ENCODE measurements at places on chromosomes 5 and 9. TPM values are rescaled to one million over a fixed set of nuclear protein-coding genes. Genes with fewer than 3 reads are reported as not detected.
A peak's percentile ranks its signal among the peaks of the same experiment; 100 is the strongest.

The ZFP2 gene
- 8.2 TPM for total RNA-seq

DNA sequence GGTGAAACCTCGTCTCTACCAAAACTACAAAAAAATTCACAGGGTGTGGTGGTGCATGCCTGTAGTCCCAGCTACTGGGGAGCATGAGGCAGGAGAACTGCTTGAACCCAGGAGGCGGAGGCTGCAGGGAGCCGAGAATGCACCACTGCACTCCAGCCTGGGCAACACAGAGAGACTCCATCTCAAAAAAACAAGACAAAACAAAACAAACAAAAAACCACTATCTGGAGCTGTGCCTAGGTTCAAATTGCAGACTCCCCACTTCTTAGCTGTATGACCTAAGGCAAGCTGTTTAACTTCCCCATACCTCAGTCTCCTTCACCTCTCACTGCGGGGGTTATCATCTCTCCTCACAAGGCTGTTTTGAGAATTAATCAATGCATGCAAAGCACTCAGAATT lies 68.0 kb downstream of the MAPKAP1 start:
- DNase-seq: no peak

DNA sequence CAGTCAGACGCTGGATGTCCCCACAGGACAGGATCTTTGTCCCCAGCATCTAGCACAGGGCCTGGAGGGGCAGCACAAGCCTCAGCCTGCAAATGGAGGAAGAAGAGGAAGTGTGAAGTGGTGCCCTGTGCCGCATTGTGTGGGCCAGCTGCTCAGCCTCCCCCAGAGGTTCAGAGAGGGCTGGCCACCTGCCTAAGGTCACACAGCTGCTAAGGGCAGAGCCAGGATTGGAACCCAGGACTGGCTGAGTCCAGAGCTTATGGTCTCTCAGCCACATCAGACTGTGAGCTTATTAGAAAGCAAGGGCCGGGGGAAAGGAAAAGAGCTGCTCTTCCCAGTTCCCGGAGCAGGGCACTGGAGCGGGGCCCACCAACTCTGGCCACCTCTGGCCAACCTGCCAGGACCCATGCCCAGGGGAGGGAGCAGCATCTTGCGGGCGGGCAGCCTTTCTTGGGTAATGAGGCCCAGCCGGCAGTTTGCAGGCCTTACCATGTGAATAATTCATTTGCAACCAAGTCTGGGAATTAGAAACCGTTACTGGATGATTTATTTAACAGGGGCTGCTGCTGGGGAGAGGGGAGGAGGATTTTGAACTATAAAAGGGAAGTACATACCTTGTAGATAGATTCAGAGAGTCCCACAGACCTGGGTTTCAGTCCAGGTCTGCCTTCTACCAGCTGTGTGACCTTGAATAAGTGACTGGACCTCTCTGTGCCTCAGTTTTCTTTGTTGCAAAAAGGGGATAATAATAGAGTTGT lies 11.6 kb upstream of the CRB2 start:
- no peak for DNase-seq

The PLK2 gene
- total RNA-seq: 1,139 TPM

The CYSRT1 gene
- under 0.01 TPM for total RNA-seq

The RAB24 gene
- total RNA-seq: 14.3 TPM

- no peak for DNase-seq
These were observed 6.7 kb downstream of the N4BP3 start for GRCh38 chr5:178119915-178120606.

DNA sequence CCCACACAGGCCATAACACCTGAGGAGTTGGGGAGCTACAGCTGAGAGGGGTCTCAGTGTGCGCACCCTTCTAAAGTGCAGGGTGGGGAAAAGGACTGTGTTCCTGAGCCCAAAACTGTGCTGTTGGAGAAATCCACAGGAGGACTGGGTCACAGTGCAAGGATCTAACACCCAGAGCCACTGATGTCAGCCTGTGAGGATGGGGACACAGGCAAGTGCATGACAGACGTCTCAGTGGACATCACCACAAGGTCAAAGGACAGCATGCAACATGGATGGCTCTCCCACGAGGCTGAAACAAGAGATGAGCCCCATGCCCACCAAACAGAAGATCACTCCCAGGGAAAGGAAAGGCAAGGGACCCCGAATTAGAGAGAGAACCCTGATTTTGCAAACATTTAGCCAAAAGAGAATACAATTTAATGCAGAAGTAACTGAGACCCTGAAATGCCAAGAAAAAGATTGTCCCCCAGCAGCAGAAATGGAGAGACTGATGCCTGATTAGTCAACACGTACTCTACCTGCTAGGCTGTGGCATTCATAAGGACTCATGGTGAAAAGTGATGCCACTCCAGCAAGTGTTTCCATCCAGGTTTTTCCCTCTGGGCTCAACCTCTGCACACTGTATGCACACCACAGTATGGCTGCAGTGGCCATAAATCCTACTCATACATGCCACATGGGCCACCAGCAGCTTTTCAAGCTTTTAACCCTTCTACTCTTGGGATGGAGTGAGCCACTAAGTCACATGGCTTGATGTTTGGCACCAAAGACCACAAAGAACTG lies 14.2 kb downstream of the KLF9 start:
- DNase-seq: no peak

- no peak for DNase-seq
These were observed 69.4 kb upstream of the ENTREP1 start for GRCh38 chr9:69255591-69255990.

DNA sequence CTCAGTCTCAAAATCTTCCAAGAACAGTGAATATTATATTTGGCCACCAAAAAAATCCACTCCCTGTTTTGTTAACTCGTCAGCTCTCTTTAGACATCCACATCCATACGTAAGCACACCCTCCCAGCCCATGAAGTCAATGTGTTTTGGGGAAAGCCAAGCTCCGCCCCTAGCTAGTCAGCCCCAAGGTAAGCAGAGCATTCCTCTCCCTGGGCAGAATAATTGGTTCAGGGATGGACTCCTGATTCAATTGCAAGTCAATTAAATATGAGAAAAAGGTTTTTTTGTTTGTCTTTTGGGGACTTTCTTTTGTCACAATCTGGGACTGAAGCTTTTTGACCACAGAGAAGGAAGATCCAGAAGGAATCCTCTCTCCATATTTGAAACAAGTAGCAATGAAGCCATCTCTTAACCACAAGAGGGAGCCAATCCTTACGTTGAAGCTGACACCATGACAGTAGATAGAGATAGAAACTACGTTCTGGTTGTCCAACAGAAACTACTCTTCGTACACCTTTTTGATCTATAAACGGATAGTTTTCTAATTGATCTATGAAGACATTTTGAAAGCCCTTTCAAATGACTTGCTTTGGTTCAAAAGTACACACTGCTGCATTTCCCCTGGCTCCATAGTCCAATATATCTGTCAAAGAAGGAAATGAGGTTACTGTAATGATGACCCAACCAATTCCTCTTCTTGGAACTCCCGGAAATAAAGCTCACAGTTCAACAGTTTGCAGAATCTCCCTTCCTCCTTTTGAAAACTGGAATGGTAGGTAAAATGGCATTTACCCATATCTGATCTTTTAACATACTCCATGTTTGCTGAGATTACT lies 166.4 kb downstream of the TLE1 start:
- peak; percentile 51 for DNase-seq

DNA sequence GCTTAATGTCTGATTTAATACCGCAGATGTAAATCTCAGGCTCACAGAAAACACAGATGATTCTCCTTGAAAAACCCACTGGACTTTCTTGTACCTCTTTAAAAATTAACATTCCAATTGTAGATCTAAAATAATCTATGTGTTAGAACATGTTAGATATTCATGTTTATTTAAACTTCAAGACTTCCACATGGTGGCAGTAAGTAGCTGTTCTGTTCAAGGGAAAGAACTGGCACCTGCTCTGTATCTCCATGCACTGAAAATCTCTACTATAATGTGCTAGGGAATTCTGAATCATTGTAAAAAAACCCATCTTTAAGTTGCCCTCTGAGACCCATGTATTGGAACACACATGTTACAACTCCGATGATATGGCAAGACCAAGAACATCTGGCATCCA lies 366.9 kb downstream of the DMRTA1 start:
- DNase-seq: peak; percentile 18

DNA sequence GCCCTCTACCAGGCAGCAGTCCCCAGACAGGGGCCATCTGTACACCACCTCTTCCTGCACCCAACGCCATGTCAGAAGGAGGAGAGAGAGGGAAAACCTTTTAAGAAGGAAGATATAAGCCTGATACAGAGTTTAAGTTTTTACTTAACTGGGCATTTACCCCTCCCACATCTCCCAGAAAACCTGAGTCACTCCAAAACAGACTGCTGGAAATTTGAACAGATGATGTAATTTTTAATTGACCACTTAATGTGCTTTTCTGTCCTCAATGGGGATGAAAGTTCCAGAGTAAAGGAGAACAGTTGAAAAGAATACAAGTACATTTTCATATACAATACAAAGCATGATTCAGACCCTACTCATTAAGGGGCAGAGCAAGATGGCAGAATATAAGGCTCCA lies 63.9 kb downstream of the TTC39B start:
- DNase-seq: no peak

- DNase-seq: no peak
These were observed 22.1 kb upstream of the GRPEL2 start for GRCh38 chr5:149323210-149323609.

DNA sequence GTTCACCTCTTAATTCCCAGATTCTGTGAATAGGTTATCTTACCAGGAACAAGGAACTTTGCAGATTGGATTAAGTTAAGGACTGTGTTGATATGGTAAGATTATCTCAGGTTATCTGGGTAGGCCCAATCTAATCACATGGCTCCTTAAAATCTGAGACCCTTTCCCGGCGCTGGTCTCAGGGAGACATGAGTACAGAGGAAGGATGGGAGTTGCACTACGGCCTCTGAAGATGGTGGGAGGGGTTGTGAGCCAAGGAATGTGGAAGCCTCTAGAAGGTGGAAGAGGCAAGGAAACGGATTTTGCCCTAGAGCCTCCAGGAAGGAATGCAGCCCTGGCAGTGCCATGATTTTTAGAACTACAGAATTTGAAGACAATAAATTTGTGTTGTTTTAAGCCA lies 95.1 kb downstream of the AK8 start:
- DNase-seq: no peak

GRCh38 chr9:130372057-130372456 lies 72.7 kb upstream of the ASS1 start:
- DNase-seq: no peak
